ENCODE measurements at places on chromosomes 3 and 15.
A peak's percentile ranks its signal among the peaks of the same experiment; 100 is the strongest.

GRCh38 chr3:55725681-55726500 lies 238.8 kb upstream of the WNT5A start:
- no peak for DNase-seq

DNA sequence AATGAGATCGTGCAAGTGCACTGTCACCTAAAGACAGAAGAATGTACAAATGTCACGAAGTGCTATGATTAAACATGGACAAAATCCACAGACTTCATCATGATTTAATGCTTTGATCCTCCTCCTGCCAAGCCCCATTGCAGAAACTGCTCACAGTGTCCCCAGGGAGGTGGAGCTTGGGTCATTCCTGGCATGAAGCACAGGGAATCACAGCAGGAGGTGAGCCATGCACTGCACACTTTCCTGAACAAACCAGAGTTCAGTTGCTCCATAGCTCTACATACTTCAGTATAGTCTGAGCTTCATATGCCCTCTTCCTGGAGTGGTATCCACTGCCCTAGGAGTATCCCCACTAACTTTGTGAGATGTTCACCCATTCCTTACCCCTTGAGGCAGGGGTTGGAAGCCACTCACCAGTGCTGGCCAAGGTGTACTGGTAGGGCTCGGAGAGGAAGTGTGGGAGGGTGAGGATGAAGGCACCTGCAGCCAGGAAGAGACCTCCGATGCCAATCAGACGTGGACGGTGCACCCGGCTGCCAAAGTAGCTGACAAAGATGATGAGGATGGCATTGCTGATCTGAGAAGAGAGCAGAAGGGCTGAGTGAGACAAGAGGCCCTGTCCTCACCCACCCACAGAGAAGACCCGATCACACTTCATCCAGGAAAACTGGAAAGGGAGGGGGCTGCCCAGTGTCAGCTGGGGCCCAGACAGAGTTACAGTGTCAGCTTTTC lies 56.3 kb downstream of the SLCO2A1 start:
- no peak for DNase-seq

DNA sequence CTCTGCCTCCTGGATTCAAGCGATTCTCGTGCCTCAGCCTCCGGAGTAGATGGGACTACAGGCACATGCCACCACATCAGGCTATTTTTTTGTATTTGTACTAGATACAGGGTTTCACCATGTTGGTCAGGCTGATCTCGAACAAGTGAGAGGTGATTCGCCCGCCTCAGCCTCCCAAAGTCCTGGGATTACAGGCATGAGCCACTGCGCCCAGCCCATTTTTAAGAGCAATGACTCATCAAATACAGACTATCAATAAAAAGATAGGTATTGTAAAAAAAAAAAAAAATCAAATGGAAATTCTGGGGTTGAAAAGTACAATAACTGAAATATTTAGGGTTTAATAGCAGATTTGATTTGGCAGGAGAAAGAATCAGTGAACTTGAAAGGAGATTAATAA lies 129.0 kb downstream of the TJP1 start:
- no peak for DNase-seq

DNA sequence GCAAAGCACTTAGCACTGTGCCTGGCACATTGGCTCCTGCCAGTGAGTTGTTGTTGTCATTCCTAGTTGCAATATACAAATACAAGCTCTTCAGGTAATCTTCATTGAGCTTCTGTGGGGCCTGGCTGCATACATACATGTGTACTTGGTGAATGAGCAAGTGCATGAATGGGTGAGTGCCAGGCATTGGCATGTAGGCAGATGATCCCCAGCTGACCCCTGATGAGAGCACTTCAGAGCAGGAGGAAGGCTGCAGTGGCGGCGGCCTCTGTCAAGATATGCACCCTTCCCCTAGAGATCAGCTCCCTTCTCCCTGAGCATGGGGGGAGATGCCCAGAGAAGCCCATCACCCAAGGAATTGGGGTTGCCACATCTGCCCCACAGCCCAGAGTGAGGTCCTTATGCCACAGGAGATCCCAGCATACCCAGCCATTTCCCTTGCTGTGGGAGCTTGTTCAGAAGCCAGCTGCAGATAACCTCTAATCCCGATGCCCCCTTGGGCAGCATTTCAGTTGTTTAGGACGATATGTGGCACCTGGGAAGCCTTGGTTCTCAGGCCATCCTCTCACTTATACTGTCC lies 8.8 kb downstream of the CACNA2D3 start:
- no peak for DNase-seq

- peak; percentile 45 for DNase-seq
Observed at GRCh38 chr3:115975353-115975752, 352.0 kb downstream of the GAP43 start.

GRCh38 chr3:42613462-42613861 lies 13.0 kb downstream of the NKTR start:
- DNase-seq: no peak

DNA sequence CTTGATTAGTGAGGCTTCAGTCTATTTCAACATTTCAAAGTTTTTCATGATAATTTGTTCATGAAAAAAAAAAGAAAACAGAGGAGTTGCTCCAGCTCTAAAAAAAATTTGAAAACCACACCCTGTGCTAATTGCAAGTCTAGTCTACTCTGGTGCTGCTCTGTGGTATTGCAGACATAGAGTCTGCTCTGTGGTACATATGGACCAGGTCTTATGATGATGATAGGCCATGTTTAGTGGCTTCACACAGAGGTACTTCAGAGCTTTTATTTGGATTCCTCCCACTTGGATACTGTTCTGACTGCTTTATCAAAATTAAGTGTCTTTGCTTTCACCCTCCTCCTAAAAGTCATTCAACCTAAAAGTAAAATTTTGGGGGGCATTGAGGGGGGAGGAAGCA lies 160.8 kb downstream of the ALCAM start:
- DNase-seq: no peak

GRCh38 chr3:8556473-8556869 lies 54.8 kb downstream of the LMCD1 start:
- peak; percentile 43 for DNase-seq

DNA sequence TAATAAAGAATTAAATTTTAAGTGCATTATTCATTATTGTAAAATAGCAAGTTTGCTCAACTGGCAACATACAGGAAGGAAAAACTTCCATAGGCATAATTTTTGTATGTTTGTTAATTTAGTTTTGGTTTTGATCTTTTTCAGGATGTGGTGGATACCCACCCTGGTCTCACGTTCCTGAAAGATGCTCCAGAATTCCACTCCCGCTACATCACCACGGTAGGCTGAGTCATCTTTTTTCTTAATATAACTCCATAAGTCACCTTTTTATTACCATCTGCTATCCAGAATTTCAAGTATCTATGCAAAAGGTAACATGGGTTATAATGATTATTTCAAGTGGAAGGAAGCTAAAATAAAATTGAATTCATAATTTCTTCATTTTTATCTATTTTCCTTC lies 104.8 kb downstream of the PPP2R3A start:
- DNase-seq: no peak

DNA sequence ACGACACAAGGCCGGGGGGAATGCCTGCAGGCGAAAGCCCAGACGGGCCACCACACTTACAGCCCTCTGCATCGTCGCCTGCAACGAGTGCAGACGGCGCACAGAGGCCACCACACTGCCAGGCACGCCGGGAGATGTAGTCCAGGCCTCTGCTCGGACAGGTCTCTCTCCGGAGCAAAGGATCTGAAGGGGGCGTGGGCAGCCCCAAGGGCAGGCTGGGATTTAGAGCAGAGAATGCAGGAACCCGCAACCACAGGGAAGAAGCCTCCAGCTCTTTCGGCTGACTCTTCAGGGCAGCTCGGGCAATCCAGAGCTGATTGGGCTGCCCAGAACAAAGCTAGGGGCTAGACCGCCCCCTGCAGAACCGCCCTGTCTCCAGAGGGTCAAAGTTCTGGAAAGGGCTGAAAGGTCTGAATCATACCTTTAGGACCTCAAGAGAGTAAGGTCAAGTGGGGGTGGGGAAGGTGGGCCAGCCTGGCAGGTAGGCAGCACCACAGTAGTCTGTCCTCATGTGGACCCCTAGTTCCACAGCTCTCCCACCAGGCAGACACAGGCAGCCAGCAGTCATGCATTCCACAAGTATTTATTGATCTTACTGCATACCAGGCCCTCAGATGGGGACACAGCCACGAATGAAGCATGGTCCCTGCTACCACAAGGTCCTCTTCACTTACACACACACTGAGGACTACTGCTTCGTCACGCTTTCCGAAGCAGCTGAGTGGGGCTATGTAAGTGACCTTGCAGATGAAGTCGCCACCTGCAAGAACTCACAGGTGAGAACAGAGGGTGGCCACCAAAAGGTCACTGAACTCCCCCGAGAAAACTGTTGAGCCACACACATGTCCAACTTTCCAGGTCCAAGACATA lies at the start of gene AMT:
TSS of gene AMT (minus strand) at position 95 of the 870 bp plus-strand sequence. CDS start at position 72, 23 bp downstream.
- DNase-seq: no peak

DNA sequence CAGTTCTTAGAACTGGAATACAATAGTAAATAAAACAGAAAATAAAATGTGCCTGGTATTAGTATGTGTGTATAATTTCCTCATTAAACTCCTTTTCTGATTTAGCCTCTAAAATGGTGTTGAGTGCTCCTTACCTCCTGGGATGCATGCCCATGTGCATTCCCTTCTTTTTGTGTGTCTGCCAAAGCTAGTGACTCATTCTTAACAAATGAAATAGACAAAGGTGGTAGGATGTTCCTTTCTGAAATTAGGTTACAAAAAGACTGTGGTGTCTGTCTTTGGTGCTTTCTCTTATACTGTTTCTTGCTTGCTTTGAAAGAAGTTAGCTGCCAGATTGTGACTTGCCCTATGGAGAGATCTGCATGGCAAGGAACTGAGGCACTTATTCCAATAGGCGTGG lies 623.7 kb downstream of the GRM7 start:
- DNase-seq: no peak

DNA sequence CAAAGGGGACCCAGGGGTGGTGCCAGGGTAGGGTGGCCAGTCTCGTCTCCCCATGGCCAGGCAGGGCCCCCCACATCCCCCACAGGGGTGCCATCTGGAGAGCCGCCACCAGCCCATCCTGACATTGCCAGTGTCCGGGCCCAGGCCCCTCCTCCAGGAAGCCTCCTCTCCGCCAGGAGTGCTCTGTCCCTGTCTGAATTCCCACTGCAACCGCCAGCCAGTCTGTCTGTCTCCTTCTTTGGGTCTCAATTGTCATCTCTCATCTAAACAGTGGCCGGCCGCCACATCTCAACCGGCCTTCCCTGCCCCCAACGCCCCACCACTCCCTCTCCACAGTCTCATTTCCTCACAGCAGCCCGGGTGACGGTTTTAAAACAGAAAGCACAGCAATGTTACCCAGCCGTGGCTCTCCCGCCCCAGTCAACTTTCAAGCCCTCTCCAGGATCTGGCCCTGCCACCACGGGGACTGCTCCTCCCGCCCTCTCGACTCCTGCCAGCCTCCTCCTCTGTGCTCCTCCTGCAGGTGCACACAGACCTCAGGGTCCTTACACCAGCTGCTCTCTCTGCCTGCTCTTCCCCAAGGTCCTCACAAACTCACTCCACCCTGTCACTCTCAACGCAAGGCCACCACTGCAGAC lies 57.0 kb downstream of the IQSEC1 start:
- DNase-seq: peak; percentile 76

GRCh38 chr3:190125436-190126068 lies 4.9 kb upstream of the P3H2 start:
- DNase-seq: no peak

- DNase-seq: no peak
Observed at GRCh38 chr3:10122724-10123123, 7.2 kb downstream of the BRK1 start.

- peak; percentile 29 for DNase-seq
Observed at GRCh38 chr15:94080416-94080815, 150.9 kb upstream of the MCTP2 start.

DNA sequence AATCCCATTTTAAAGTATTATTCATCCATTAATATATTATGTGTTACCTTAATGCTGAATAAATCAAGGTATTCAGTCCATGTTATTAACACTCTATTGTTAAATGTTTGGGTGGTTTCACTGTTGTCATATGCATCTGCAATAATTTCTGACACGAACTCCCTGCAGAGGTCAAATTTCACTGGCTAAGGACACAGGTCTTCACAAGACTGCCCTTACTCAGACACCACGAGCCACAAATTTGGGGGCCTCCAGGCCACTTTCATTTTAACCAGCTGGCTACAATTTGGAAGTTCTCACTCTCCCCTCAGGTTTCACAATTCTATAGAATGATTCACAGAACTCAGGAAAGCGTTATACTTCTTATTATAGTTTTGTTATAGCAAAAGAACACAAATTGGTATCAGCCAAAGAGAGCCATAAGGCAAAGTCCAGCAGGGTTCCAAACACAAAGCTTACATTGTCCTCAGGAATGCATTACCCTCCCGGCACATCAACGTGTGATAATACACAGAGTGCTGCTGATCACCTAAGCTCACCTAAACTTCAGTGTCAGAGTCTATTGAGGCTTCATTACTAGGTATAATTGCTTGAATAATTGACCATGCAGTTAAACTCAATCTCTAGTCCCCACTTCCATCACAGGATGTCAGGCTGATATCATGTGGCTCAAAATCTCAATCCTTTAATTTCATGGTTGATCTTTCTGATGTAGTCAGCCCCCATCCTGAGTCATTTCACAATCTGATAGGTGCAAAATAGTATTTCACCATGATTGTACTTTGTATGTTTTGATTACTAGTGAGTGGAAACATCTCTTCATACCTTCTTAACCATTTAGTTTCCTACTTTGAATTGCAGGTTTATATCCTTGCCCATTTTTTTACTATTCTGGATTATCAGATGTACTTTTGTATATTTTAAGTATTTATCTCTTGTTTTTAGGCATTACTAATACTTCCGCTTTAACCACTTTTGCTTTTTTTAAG lies 441.4 kb upstream of the AGTR1 start:
- no peak for DNase-seq

- DNase-seq: peak; percentile 38
Observed at GRCh38 chr3:187264021-187264420, 27.5 kb downstream of the MASP1 start.

GRCh38 chr15:77013776-77014131 lies 18.8 kb downstream of the PSTPIP1 start:
- DNase-seq: no peak

- peak; percentile 6 for DNase-seq
Observed at GRCh38 chr15:45346381-45346780, 32.0 kb downstream of the GATM start.

DNA sequence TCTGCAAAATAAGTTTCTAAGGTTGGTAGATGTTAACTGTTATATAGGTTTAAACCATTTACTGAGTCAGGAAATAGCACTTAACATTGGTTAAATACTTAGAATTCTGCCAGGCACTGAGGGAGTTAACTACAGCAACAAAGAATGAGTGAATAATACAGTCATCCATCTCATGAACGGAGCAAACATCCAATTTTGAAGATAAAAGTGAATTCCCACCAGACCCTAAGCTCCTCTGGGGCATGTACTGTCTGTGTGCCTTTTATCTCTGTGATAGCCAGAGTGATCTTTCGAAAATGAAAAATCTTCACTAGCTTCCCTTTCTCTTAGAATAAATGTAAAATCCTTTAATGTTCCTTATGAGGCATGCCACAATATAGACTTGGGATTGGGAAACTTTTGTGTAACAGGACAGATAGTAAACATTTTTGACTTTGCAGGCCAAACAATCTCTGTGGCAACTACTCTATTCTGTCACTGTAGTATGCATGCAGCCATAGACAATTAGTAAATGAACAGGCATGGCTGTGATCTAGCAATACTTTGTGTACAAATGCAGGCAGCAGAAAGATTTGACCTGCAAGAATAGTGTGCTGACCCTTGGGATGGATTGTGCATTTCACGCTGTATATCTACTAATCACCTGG lies 294.5 kb upstream of the LMCD1 start:
- no peak for DNase-seq

- DNase-seq: peak; percentile 53
Observed at GRCh38 chr15:67941648-67942310, 101.9 kb upstream of the RNU6-1 start.
